ENCODE measurements at places on chromosomes 1 and 21. TPM values are rescaled to one million over a fixed set of nuclear protein-coding genes. Genes with fewer than 3 reads are reported as not detected.

Gene PPFIA4
- 3.4 TPM for total RNA-seq

GRCh38 chr1:53214376-53214940 lies 6.0 kb downstream of the CZIB start:
- peaks cover 22% of the 10 kb centered on the region for H3K36me3 ChIP-seq
- no peak for DNase-seq
- no peak overlapping the region for H3K27ac ChIP-seq
- H3K4me3 ChIP-seq = no peak overlapping the region

- H3K27me3 ChIP-seq = no peaks in the 10 kb centered on the region
- H3K4me3 ChIP-seq = no peak overlapping the region
- DNase-seq = no peak
- no peaks in the 10 kb centered on the region for H3K4me1 ChIP-seq
- no peak overlapping the region for H3K27ac ChIP-seq
Observed at GRCh38 chr1:212098310-212098709, 62.8 kb downstream of the DTL start.

- no peaks in the 10 kb centered on the region for H3K4me1 ChIP-seq
- DNase-seq = no peak
- peaks cover 28% of the 10 kb centered on the region for H3K36me3 ChIP-seq
- no peak overlapping the region for H3K27ac ChIP-seq
Observed at GRCh38 chr1:225835856-225836255, 25.9 kb downstream of the EPHX1 start.

- H3K36me3 ChIP-seq = no peaks in the 10 kb centered on the region
- no peak overlapping the region for H3K4me3 ChIP-seq
- H3K4me1 ChIP-seq = no peaks in the 10 kb centered on the region
- no peaks in the 10 kb centered on the region for H3K27me3 ChIP-seq
Observed at GRCh38 chr1:107359472-107360241, 218.8 kb downstream of the NTNG1 start.

All from PC-3 (cell line).